Inflammatory macrophage (primary cell): ENCODE measurements at places on chromosomes 6 and 20.

DNA sequence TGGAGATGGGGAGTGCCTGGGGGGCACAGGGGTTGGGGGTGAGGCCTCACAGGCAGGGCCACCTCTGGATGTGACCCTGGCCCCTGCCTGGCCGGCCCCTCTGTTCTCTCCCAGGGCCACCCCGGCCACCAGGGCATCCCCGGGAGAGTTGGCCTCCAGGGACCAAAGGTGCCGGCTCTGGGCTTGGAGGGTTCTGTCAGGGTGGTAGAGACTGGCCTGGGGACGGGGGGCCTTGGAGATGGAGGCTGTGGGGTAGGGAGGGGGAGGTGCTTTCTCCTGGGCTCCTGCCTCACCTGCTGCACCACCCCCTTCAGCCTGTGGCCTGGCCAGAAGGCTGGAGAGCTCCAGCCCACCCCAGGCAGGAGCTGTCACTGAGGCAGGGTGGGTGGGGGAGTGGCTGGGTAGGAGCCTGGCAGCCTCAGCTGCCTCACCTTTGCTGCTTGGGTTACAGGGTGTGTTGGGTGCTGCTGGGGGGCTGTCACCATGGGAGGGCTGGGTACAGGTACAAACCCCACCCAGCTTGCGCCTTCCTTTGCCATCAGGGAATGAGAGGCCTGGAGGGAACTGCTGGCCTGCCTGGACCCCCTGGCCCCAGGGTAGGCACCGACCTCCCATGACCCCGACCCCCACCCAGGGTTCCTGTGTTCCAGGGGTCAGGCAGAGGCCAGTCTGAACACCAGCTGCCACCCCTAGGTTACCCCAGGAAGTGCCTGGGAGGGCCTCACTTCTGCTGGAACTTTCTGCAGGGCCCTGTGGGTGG is 32.7 kb downstream of the COL20A1 start:
- DNase-seq: no peak

GRCh38 chr20:39136798-39137197 is 174.7 kb downstream of the DHX35 start:
- no peak for DNase-seq

DNA sequence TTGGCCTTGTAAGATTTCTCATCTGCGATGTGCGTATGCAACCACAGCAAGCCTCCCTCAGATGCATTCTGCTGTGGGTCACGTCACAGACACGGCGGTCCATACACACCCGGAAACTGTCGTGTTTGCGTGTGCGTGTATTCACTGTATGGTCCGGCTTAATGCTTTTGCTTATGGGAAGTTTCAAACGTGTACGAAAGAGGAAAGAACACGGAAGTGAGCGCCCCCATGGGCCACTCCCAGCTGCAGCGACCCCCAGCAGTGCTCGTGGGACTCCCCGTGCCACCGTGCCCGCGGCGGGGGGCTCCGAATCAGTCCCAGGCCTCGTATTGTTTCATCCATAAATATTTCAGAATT is 10.2 kb downstream of the DLL1 start:
- no peak for DNase-seq

- DNase-seq: no peak
These were observed 12.8 kb downstream of the GABRR2 start for GRCh38 chr6:89302195-89302770.

DNA sequence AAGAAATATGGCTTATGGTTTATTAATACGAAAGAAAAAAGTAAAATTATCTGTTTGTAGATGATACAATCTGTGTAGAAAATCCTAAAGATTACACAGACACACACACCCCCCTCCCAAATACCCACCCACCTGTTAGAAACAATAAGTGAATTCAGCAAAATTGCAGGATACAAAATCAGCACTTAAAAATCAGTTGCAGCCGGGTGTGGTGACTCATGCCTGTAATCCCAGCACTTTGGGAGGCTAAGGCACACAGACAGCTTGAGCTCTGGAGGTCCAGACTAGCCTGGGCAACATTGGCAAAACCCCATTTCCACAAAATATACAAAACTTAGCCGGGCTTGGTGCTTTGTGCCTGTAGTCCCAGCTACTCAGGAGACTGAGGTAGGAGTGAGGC is 42.3 kb downstream of the NINL start:
- DNase-seq: no peak

DNA sequence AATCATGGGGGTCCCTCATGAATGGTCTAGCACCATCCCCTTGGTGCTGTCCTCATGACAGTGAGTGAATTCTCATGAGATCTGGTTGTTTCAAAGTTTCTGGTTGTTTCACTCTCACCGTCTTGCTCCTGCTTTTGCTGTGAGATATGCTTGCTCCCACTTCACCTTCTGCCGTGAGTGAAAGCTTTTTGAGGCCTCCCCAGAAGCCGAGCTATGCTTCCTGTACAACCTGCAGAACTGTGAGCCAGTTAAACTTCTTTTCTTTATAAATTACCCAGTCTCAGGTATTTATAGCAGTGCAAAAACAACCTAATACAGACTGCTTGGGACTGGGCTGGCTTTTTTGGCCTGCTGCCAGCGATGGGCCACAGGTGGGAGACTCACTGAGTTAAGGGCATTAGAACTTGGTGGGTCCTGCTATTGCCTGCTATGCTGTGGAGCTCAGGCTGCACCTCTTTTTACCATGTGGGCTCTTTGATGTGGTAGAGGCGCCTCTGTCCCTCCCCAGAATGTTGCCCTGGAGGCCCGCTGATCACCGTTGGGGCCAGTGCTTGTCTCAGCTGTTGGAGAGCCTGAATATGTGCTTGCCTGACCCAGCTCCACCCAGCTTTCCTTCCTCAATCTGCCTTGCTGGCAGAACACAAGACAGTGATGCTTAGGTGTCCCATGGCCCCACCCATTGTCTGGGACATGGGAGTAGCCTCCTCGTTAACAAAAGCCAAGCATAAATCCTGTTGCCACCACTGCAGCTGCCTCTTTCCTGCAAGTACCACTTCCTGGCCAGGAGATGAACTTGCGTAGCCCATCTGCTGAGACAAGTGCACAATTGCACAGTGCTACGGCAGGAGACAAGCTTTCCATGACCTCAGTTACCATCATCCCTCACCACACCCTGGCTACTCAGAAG is 47.1 kb downstream of the IGF2R start:
- DNase-seq: no peak

DNA sequence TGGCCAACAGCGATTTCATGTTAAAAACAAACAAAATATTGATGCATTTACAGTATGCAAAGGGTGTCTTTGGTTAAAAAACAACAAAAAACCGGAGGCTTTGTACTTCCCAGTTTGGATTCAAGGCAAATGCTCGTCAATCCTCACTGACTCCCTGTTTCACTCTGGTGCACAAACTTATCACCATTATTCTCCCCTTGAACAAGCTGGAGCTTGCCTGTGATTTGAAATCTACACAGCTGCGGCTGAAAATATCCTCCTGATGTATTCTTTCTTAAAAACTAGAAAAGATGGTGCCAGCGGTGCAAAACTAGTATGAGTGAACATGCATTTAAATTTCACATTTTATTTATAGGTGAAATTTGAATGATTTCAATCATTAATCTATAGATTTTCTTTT is 3.3 kb downstream of the PERP start:
- DNase-seq: no peak

DNA sequence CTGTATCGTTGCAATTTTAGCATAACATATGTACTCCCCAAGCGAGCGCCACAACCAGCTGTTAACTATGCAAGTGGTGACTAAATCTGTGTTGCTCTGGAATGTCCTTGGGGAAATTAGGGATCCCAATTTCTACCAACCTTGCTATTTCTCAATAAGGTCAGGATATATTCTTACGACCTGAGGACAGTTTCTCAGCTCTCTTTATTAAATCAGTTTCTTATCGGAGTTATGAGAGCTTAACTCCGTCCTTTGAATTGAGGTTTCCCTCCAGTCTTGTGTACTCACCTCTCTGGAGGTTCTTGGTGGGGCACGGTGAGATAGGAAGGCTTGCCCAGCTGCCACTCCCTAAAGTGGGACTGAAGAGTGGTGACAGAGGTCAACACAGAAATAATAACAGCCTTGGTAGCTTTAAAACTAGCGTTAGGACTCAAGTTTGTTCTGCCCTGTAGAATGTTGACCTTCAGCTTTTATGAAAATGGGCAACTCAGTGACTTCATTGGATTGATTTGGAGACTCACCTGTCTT is 694 bp downstream of the MRPS18B start:
- no peak for DNase-seq

DNA sequence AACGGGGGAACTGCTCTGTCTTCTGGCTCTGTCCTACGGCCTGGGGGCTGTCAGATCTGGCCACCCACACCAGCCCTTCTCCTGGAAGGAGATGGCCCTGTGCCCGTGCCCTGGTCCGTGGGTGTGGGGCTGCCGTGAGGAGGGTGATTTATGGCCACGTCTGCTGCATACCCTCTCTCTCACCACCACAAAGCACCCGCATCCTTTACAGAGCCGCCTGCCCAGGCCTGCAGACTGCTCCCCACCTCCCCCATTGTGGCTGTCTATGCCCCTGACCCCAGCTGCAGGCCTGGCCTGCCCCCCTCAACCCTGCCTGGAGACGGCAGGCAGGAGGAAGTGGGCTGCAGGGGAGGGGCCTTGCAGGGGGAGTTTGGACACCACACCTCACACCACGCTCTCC is 72.7 kb upstream of the GATA5 start:
- no peak for DNase-seq

DNA sequence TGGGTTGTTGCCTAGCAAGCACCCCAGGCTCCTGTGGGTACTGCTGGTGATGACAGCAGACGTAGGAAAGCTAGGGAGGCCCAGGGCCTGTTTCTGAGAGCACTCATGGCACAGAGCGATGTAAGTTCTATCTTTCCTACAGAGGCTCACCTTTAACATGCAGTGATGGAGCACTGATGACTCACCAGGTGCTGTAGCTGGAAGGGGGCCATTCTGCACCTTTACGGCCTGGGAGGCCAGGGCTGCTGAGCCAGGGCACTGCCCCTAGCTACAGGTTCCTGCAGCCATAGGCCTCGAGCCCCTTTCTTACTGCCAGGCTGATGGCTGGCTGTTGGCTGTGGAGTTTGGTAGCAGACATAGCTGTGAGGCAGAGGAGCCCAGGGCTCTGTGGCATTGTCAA is 31.1 kb upstream of the GPR6 start:
- DNase-seq: no peak

DNA sequence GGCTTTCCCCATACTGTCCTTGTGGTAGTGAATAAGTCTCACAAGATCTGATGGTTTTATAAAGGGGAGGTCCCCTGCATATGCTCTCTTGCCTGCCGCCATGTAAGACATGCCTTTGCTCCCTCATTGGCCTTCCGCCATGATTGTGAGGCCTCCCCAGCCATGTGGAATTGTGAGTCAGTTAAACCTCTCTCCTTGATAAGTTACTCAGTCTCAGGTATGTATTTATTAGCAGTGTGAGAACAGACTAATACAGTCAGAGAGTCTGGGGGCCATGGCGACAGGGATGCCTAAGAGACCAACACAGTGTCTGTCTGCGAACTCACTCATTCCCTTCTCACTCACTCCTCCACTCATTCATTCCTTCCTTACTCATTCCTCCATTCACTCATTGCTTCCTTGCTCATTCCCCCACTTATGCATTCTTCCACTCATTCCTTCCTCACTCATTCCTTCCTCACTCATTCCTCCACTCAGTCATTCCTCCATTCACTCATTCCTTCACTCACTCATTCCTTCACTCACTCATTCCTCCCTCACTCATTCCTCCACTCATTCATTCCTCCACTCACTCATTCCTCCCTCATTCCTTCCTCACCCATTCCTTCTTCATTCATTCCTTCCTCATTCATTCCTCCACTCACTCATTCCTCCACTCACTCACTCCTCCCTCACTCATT is 137.5 kb upstream of the AGPAT4 start:
- DNase-seq: no peak

GRCh38 chr20:38363004-38363747 is 16.9 kb downstream of the LBP start:
- no peak for DNase-seq

DNA sequence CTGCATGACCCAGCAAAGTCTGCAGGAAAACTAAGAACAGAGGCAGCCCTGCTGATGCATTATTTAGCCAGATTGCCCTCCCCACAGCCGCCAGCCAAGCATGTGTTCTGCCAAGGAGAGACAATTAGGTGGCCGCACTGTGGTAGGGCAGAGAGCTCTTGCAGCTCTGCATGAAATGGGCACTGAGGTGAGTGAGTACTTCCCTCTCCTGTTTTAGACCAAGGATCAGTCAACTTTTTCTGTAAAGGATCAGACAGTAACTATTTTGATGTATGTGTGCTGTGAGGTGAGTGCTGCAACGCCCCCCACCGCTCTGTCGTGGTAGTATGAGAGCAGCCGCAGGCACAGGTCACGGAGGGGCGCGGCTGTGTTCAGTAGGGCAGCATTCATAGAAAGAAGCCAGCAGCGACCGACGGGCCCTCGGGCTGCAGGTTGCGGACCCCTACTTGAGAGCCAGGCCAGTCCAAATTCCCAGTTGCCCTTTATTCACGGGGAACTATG is 23.8 kb upstream of the FAM50B start:
- no peak for DNase-seq

DNA sequence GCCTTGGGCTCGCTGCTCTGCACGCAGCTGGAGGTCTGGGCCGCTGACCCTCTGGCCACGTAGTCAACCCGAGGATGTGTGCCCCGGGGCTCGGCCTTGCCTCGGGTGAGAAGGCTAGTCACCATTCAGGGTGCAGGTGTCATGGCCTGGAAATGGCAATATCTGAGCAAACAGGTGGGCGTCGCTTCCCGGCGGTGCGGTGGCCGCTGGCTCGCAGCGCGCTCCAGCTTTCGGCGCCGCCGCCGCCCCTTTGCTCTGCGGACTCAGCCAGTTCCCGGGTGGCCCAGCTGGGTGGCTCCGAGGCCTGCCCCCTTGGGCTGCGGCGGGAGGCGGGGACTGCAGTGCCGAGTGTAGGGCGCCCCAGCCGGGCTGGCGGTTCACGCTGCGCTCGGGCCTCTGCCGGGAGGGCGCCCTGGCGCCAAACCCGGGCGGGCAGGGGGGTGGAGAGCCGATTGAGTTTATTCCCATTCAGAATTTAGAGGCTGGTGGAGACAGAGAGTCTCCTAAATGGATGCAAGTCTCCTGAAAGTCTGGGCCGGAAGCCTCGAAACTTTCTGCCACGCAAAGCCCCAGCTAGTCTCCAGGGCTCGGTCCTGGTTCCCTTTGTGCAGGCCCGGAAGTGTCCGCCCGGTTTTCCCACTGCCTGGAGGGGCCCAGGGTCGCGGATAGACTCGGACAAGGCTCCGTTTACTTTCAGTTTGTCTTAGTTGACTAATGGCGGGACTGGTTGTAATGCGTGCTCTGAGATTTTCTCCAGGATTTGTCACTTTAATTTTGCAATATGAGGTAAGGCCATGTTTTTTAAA is 11.3 kb upstream of the TFAP2A start:
- no peak for DNase-seq

DNA sequence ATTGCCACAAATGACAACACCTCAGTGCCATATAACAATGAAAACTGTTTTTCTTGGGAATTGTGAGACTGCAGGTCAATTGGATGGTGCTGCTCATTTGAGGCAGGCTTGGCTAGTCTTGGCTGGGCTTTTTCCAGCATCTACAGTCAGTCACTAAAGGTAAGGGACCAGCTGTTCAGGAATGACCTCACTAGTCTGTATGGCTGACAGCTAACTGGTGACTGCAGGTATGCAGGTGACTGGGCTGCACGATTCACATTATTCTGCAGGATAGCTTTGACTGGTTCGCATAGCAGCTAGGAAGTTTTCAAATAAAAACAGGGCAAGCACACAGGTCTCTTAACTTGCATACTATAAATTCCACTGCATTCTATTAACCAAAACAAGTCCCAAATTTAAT is 22.1 kb upstream of the HMGCLL1 start:
- DNase-seq: no peak
